Large intestine (tissue), 12 donors: ENCODE measurements at places on chromosomes 2 and 18. TPM values are rescaled to one million over a fixed set of nuclear protein-coding genes. Genes with fewer than 3 reads are reported as not detected.

Gene SLC30A3
- polyA plus RNA-seq = 0.57 TPM

DNA sequence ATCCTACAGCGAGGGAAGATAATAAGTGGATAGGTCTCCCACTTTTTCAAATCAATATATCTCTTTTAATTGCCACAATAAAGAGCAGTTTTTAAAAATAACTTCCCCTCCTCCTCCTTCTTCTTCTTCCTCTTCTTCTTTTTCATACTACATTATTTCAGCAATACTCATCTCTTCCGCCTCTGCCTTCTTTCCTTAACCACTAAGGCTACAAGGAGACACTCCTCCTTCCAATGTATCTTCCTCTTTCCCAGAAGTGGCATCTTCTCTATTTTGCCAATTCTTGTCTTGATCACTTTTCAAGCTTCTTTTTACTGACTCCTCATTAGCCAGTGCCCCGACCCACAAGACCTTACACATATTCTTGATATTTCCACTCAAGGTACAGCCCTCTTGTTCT, 546.6 kb upstream of the CHAC2 start:
- no peak overlapping the region for H3K27ac ChIP-seq
- H3K4me3 ChIP-seq = no peak overlapping the region
- DNase-seq = no peak
- H3K4me1 ChIP-seq = no peaks in the 10 kb centered on the region

- H3K4me3 ChIP-seq = no peak overlapping the region
- no peaks in the 10 kb centered on the region for H3K36me3 ChIP-seq
- H3K4me1 ChIP-seq = peaks cover 3% of the 10 kb centered on the region
- H3K27ac ChIP-seq = no peak overlapping the region
- H3K27me3 ChIP-seq = no peaks in the 10 kb centered on the region
Measured at GRCh38 chr18:22572341-22572740, 154.6 kb upstream of the CTAGE1 start.

DNA sequence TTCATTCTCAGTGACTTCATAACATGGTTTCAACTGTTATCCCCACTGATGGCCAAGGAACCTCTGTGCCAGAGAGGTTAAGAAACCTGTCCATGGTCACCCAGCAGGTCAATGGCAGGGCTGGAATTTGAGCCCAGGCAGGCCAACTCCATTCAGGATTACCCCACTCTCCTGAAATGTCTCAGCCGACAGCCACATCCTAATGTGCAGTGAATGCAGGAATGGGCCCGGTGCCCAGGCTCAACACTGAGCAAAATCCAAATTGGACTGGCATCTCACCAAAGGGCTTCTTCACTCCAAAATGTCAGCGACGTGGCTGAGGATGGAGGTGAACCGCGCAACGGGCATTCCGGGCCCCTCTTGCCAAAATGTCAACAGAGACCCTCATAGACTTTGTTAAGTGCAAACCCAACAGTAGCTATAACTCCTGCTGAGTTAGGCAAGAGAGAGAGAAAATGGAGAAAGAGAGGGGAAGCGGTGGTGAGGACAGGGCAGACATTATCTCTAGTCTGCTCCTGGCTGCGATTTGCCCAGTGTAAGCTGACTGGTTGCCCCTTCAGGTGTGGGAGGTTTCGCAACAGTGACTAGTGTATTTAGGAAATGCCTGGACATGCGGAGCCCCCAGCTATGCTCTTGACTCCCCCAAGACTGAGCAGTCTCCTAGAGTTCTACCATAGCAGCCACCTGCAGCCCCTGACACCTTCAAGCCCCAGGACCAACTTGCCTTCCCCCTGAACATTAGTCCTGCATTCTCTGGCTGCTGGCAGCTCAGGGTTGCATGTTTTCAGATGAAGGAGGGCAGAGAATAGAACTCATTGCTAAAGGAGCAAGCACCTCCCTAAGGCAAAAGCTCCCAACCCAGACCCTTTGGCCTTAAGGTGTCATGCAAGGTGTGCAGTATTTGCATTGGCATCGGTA, 167.7 kb downstream of the ANAPC1 start:
- no peak overlapping the region for H3K27ac ChIP-seq
- H3K27me3 ChIP-seq = no peaks in the 10 kb centered on the region
- no peaks in the 10 kb centered on the region for H3K4me1 ChIP-seq
- no peaks in the 10 kb centered on the region for H3K36me3 ChIP-seq
- no peak for DNase-seq
